Left renal cortex interstitium (tissue), 4 donors: ENCODE measurements at places on chromosomes 16 and 17.

GRCh38 chr16:72092832-72093447 lies 480 bp downstream of the TXNL4B start:
- DNase-seq, result peak; percentile 7

DNA sequence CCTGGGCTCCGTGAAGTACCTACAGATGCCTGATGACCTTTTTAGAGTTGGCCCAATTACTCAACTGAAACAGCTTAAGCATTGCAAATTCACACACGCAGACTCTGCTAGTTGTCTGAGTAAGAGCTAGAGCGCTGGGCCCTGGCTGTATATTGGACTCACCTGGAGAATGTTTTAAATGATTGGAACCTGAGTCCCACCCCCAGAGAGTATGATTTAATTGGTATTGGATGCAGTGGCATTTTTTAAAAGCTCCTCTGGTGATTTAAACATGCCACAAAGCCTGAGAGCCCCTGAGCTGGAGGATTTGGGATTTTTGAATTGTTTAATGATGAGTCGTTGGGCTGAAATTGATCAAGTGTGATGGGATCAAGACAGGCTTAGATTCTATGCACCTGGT lies 143.9 kb upstream of the SDK2 start:
- no peak for DNase-seq

DNA sequence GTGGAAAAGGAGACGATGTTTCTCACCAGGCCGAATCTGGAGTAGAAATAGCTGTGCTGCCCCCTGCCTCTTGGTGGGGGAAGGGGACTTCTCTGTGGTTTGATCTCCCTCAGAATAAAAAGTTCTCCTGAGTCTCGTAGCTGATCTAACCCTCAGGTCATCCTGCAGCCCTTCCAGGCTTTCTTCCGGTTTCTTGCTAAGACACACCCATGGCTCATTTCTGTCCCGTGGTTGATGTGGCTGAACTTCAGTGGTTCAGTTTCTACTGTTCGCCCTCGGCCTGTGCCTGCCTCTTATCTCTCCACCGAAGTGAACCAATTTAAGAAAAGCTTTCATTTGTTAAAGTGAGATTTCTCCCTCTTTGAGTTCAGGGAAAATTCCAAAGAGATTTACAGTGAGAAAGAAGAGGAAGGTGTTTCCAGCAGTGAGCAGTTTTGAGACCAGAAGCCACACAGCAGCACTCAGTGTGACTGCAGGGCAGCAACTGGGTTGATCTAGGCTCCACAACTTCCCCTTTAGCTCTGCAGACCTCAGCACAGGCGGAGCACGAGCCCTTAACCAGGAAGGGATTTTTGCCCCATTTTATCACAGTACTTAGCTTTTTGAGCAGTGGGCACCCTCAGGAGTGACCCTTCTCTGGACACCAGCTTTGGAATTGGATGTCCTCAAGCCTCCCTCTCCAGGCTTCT lies 34.9 kb upstream of the CACNG5 start:
- no peak for DNase-seq

- no peak for DNase-seq
Observed at GRCh38 chr16:27973678-27974077, 89.8 kb downstream of the GSG1L start.

DNA sequence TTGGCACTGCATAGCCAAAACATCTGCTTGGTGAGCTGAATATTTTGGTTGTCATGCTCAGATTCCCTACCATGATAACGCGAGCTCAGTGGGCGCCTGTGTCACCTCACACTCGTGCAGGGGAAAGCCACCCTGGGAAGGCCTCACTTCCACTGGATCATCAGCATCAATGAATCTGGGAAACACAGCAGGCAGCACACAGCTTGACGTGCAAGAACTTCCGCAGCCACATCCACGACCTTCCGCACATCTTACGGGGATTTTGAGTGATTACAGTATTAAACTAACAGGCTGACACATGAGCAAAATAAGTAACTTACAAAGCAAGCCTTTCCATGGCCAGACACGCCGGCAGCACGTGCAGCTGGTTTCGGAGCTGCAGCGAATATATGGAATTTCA lies 54.7 kb upstream of the FOXF1 start:
- no peak for DNase-seq

- DNase-seq, result no peak
Observed at GRCh38 chr16:82160226-82160625, 9.8 kb downstream of the MPHOSPH6 start.

- no peak for DNase-seq
Observed at GRCh38 chr17:78236362-78237127, 5.1 kb downstream of the TMEM235 start.

DNA sequence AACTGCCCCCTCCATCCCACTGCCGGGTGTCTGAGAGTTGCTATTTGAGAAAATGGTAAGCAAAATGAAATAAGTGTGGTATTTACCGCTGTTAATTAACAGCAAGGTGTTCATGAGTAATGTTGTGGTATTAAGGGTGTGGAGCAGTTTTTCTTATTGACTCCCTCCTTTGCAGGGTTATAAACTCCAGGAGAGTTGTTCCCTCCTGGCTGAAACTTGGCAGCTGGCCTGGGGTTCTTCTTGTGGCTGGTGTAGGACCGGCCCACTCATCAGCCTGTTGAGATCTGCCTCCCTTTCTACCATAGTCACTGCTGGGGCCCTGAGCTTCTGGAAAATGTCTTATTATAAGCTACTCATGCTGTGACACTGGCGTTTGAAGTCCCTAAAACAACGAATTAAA lies 128.6 kb downstream of the SOX9 start:
- no peak for DNase-seq

DNA sequence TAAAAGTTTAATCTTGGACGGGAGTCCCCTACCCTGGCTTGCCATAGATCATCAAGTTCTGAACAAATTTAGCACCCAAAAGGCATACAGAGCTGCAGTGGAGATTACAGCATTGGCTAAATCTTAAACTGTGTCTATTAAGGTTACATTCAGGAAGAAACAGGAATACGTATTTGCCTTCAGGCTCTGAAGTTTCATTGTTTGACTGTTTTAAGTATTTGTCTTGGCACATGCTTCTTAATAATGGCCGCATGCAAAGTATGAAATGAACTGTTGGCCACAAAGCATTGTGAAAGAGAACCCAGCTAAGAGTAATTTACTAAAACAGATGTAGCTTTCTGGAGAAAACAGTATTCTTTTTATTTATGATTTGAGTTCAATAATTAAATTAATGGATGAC lies 63.9 kb upstream of the CNEP1R1 start:
- no peak for DNase-seq

DNA sequence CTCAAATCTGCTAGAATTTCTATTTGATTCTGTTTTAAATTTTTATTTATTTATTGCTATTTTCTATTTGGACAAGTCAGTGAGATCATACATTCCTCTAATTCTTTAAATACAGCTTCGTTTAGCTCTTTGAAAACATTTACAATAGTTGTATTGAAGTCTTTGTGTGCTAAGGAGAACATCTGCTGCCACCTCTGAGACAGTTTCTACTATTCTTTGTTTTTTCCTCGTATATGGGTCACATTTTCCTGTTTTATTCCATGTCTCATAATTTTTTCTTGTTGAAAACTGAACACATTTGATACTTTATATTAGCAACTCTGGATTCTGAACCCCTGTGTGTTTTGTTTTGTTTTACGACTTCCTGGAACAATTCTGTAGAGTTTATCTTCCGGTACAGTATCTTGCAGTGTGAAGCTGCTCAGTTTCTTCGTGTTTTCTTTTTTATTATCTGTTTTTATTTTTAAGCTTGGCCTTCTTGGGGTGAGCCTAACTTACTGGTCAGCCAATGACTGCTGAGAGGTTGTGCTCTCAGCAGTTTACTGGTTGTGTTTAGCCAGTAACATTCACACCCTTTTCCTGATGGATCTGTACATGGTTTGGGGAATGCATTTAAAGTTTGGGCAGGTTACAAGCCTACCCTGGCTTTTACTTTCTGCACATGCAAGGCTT lies 99.0 kb downstream of the CA4 start:
- DNase-seq, result no peak

DNA sequence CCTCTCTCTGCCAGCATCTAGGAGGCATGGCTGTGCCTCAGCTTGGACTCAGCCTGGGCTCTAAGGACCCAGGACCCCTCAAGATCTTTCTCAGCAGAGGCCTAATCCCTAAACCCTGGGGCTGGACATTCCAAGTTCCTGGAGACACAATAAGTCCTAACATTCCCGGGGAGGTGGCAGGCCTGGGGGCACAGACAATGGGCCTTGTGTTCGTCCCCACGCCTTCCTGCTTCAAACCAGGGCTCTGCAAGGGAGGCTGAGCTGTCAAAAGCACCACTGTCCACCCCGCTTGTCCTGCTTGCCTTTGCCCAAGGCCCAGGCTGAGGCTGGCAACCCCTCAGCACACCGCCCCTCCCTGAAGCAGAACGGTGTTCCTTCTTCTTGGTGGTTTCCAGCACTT lies 13.7 kb downstream of the SDK2 start:
- DNase-seq, result no peak

GRCh38 chr16:3756113-3756512 lies 38.8 kb upstream of the TRAP1 start:
- DNase-seq, result no peak

DNA sequence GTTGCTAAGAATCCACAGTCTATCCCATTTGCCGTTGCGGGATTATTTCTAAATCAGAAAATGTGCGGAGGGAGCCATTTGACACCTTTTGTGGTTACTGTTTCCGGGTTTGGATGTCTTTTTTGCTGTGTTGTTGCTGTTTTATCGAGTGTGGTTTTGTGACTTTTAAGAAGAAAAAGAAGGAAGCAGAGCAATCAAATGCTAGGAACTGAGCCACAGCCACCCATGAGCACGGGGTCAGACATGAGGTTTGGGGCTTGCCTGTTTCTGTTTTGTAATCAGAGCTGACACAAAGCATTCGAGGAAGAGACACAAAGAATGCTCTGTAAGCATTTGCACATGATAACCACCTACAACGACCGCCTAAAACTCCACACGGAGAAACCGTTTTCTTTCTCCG lies 53.1 kb upstream of the CHMP6 start:
- no peak for DNase-seq

DNA sequence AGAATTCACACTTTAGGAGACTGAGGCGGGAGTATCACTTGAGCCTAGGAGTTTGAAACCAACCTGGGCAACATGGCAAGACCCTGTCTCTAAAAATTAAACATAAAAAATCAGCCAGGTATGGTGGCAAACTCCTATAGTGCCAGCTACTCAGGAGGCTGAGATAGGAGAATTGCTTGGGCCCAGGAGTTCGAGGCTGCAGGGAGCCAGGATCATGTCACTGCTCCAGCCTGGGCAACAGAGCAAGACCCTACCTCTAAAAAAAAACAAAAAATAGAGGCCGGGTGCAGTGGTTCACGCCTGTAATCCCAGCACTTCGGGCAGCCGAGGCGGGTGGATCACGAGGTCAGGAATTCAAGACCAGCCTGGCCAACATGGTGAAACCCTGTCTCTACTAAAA lies 8.9 kb upstream of the GPT2 start:
- no peak for DNase-seq

- no peak for DNase-seq
Observed at GRCh38 chr16:67490335-67491096, 7.2 kb upstream of the AGRP start.

DNA sequence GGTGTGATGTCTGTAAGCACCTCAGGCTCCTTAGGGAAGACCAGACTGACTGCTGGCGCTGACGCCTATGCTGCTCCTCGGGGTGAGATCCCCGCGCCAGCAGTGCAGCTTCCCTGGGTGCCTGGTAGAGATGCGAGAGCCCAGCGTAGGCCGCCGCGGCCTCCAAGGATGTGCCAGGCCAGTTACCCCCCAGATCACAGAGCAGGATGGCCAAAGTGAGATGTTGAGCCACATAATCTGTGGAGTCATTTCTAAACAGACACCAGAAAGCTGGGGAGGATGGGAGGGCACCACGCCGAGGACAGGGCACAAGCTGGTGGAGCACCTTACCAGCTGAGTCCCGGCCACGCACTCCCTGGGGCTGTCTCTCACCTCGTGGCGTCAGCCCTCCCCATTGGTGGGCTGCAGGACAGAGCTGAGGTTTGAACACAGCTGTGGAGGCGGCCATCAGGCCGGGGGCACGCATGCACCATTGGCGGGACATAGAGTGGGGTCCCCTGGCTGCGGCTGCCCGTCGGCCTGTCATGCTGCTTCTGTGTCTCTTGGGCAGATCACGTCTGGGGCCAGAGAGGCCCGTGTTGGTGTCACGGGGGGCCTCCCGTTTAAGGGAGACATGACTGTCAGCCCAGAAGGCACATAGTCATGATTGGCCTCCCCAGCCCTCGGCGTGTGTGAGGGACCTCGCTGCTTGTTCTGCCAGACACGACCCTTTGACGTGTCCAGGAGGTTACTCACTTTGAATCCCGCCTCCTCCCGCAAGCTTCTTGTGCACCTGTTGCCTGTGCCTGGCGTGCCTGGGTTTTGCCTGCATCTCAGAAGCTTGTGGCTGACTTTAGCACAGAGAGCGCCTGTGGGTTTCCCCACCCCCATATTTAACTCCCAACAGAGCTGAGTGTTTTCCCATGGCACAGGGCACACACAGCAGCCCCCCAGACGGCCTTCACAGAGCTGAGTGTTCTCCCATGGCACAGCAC lies 21.9 kb downstream of the MAPK8IP3 start:
- no peak for DNase-seq

DNA sequence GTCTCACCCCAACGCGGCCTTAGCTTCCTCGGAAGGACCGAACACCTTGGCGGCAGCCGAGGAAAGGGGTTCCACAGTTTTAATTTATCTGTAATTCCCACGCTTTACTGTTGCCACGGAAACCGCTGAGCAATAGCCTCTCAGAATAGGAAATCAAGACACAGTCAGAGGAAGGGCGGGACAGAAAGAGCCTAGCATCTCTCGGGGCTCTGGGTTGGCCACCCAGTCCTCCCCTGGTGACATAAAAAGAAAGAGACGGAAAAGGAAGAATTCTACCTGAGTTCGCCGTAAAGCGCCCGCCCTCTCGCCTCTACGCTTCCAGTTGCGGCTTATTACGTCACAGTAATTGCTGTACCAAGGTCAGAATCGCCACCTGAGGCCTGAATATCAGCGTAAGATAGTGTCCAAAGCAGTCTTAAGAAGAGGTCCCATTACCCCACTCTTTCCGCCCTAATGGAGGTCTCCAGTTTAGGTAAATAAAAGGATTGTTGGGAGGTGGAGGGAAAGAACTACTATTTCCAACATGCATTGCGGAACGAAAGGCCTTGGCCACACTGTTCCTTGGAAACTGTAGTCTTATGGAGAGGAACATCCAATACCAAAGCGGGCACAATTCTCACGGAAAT lies 761 bp upstream of the NBR1 start:
- peak; percentile 81 for DNase-seq

DNA sequence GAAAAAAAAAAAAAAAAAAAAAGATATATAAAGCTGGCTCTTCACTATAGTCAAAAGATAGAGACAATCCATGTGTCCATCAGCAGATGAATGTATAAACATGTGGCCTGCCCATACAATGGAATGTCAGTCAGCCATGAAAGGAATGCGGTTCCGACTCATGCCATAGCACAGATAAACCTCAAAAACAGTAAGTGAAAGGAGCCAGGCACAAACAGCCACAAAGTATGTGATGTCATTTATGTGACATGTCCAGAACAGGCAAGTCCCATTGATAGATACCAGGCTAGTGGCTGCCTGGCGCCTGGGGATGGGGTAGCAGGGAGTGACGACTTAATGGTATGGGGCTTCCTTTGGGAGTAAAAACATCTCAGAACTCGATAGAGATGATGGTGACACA lies 155.7 kb downstream of the CMIP start:
- no peak for DNase-seq
